Activated CD8-positive, alpha-beta memory T cell treated with anti-CD3 and anti-CD28 coated beads for 1 hour (primary cell): ENCODE measurements at places on chromosomes 6 and 20.

DNA sequence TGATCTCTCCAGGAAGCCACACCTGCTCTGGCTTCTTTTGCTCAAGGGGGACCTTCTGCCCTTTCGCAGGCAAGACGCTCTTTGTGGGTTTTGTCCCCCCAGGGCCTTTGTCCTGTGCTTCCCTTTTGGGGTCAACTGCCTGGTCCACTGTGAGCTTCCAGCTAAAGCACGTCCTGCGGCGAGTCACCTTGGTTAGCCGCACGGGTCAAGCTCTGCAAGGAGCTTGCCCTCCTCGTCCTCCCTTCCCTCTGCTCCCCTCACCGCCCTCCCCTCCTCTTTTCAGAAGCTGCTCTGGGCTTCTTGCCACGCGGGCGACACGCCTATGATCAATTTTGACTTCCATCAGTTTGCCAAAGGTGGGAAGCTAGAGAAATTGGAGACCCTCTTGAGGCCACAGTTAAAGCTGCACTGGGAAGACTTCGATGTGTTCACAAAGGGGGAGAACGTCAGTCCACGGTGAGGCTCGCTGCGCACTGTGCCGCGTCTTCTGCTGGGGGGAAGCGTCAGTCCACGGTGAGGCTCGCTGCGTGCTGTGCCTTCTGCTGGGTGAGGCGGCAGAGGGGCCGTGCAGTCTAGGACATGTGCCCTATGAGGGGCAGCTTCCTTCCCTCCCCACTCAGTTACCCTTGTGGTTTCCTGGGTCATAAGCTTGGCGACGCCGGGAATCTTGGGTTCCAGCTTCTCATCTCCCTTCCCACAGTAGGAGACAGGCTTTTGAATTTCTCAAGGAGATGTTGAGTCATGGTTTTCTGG, 80.2 kb downstream of the SYNJ2 start:
- DNase-seq, result no peak

- no peak for DNase-seq
Measured at GRCh38 chr6:137602313-137603197, 108.4 kb upstream of the OLIG3 start.

GRCh38 chr6:56151609-56152224, 95.7 kb downstream of the COL21A1 start:
- DNase-seq, result no peak

DNA sequence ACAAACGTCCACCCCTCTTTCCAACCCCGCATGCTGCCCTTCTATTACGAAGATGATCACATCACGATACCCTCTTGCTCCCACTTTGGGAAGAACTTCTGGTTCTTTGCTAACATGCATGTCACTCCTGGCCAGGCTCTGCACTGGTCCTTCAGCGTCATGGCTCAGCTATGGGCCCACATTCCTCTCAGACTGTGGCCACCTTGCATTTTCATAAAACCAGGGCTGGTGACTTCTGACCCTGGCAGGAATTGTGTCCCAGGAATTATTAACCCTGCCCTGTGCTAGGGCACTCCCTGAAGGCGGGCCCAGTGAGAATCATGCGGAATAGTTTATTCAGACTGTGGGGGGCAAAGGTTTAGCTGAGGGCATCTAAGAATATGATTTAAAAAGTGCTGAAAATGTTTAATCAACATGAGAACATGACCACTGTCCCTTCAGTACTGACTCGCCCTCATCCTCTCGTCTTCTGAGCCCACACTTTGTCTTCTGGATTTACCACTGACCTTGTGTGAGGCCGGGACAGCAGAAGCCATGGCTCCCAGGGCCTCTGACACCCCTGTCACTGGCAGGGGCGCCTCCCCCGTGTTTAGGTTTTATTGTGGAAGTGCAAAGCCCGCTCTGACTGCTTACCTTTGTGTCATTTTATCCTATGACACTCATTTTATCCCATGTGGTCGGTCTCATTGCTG, 38.1 kb upstream of the THBS2 start:
- no peak for DNase-seq

DNA sequence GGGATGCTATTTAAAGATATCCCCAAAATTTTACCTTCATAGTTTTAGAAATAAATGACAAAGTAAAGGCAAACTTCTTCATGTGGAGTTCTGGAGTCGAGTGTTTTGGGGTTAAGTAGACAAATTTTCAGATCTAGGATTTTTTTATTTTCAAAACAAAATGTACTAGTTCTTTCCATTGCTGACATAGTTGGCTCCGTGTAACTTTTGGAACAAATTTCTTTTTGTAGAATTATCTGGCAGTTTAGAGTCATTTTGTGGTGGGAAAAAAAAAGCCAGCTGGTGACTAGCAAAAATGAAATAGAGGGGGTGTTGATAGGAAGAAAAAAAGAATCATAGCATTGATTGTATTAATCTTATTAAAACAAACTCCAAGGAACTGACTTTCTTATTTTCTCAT, 131.6 kb upstream of the TCF21 start:
- no peak for DNase-seq

- no peak for DNase-seq
Measured at GRCh38 chr6:30719356-30719755, 796 bp upstream of the TUBB start.

DNA sequence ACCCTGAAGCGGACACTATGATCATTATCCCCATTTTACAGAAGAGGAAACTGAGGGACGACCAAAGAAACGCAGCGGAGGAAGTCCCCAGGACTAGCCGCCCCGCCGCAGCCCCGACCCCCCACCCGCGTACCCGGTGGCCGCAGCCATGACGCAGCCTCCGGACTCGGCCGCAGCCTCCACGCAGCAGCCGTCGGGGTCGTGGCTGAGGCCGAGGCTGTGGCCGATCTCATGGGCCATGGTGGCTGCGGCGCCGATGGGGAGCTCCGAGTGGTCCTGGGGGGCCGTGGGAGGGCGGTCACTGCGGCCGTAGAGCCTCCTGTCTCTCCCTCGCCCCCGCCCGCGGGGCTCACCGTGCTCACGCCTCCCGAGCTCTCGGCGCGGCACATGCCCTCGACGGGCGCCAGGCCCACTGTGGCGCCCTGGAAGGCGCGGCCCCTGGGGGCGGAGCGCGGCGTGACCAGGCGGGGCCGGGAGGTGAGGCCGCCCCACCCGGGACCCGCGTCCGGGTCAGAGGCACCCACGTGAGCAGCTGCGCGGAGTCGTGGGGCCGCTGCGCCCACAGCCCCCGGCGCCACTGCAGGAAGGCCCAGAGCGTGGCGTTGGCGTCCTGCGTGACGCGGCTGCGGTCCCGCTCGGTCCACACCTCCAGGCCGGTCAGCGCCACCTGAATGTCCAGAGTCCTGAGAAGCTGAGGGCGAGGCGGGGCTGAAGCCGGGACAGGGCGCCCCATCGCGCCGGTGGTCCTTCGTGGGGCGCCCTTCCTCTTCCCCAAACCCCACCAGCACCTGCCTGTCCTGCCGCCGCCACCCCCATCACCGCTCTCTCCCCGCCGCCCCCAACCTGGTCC, 8.4 kb downstream of the ADAM33 start:
- DNase-seq, result no peak

DNA sequence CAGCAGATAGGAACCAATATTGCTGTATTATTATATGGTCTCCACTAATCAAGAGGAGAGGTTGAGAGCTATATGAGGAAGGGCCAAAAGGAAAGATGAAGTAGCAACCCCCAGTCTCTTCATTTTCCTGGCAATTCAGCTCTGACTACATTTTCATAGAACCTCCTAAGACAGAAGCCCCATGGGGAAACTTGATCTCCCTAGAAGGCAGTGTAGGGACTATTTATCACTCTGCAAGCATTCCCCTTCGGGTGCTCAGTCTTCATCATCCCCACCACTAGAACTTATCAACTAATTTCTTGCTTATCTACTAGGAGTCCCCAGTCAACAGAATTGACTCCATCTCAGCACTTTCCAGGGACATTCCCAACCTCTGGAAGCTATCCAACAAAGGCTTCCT, 25.5 kb upstream of the ITCH start:
- DNase-seq, result no peak

GRCh38 chr20:48422242-48422960, 405.4 kb downstream of the PREX1 start:
- DNase-seq, result no peak

- DNase-seq, result no peak
Measured at GRCh38 chr6:43630980-43631619, 2.0 kb upstream of the GTPBP2 start.

DNA sequence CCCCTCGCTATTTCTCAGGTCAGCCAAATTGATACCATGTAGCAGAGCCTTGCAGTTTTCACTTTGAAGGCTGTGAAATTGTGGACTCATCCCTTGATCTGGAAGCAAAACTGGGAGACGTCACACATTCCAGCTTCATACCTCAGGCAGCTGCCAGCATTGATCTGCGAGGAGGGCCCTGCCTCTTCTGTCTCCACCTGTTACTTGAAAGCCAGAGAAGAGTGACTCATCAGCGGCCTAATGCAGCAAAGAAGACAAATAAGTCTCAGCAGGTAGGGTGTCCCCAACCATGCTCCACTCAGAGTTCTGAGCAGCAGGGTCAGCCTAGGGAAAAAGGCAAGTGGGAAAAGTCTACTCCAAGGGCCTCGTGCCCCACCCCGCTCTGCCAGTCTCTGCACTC, 69.4 kb upstream of the BMP2 start:
- no peak for DNase-seq

- DNase-seq, result no peak
Measured at GRCh38 chr6:100176311-100176950, 182.4 kb upstream of the MCHR2 start.

DNA sequence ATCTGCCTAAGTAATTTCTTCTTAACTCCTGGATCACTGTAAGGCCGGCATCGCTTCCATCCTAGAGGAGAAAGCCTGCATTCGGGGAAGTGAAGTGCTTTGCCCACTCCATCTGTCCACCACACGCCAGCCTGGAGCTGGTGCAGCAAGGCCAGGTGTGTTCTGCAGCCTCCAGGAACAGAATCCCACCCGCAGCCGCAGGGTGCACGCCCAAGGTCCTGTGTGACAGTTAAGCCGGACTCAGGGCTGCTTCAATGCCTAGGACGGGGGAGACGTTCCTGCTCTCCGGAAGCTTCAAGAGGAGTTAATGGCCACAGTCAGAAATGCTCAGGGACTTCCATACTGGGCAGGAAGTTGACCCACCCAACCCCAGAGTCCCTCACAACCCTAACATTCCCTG, 86.1 kb upstream of the QKI start:
- no peak for DNase-seq

- no peak for DNase-seq
Measured at GRCh38 chr6:100671740-100672139, 207.0 kb upstream of the SIM1 start.

DNA sequence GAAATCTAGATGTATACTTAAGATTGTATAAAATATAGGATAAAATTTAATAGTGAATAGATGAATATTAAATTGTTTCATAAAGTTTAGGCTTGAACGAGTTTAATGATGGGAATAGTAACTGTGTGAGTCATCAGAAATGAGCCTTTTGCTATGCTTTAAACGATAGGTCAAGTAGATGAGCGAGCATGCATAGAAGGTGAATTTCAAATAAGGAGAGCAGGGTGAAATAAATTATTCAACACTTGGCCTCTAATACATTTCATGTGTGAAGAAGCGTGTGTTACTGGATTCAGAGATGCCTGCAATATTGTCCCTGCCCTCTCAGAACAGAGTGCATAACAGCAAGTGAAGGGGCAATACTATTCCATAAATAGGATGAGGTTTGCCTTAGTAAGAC, 74.4 kb upstream of the EYA4 start:
- DNase-seq, result no peak

DNA sequence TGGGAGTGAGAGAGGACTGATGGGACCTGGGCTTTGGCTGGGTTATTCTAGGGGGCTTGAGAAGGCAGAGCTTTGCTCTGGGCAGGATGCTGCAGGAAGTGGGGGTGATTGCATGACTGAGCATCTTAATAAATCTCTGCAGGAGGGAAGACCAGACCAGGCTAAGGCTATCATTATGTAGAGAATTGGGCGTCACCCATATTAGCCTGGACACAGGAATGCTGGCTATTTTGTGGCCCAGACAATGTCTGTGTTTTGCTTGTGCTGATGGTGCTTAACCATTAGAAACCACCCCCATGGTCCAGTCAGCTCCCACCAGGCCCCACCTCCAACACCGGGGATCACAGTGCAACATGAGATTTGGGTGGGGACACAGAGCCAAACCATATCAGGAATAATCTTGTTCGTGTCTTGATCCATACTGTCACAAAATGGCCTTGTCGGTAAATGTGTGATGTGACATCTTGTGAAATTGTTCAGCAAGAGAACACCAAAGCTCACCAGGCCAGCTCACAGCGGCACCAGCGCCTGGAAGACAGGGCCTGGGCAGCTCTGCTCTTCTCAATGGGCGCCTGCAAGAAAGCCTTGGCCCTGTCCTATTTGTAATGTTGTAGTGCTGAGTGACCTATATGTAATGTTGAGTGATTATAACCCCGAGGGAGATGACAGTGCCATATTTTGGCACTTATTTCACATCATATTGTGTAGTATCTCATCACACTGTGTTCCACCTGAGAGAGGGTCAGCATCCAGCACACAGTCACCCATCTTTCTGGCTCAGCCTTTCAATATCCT, 211.8 kb downstream of the QKI start:
- no peak for DNase-seq

GRCh38 chr6:159137676-159138075, 31.5 kb upstream of the FNDC1 start:
- DNase-seq, result no peak

- DNase-seq, result no peak
Measured at GRCh38 chr20:51299413-51299812, 243.1 kb downstream of the NFATC2 start.

DNA sequence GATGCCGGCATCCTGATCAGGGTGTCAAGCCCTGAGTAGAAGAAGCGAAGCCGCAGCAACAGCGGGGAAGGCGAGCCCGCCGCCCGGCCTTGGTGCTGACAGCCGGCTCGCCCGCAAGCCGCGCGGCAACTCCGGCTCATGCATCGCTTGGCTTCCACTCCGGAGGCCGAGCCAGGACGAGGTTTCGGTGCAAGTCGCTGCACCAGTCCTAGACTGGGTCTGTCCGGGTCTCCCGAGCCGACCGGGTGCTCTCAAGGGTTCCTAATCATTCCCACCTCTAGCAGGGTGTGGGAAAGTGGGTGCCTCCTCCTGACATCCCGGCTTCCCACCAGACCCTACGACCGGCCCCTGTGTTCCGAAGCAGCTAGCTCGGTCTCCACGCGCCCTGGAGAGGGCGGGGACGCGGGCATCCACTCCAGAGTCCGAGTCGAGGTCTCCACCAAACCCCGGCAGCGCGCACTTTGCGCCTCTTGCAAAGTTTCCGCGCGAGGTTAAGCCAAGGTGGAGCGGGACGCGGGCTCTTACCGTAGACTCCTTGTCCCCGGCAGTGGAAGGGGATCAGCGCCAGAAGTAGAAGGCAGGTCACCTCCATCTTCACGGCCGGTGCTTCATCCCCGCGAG, 1.4 kb downstream of the MDGA1 start:
- DNase-seq, result no peak

- DNase-seq, result no peak
Measured at GRCh38 chr6:8243475-8243874, 141.1 kb upstream of the EEF1E1 start.
